ENCODE measurements at places on chromosomes 6 and 20.

DNA sequence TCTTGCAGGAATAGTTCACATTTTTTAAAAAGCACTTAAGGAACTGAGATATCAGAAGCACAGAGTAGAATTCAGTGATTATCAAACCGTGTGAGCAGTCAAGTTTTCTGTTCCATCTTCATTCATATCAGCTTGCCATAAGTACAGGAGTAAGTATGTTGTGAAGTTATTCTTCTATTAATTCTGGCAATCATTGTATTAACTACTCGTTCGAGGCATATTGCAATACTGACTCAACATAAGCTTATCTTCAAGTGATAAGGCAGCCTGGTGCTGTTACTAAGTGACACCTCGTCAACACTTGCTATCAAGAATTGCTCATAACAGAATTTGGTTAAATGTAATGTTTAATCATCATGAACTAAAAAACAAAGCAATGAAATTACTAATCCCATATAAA, 75.7 kb upstream of the SNX9 start:
- no peak for DNase-seq

GRCh38 chr6:137231895-137232294, 12.7 kb upstream of the IFNGR1 start:
- DNase-seq: no peak

DNA sequence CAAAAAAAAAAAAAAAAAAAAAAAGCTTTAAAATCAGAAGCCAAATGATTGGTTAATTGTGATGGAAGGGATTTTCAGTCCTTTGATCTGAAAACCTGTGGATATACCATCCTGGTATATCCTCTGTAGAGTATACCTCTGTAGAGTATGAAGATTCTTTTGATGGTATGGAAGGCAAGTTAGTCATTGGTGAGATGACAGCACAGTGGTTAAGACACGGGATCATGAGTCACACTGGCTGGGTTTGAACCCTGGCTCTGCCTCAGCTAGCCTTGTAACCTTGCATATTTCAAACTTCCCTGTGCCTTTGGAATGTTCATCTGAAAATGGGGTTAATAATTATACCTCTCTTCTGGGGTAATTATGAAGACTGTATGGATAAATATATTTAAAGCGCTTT, 179.3 kb downstream of the CARMIL1 start:
- DNase-seq: no peak

- no peak for DNase-seq
These were observed 698 bp upstream of the SH3BGRL2 start for GRCh38 chr6:79630380-79630882.

DNA sequence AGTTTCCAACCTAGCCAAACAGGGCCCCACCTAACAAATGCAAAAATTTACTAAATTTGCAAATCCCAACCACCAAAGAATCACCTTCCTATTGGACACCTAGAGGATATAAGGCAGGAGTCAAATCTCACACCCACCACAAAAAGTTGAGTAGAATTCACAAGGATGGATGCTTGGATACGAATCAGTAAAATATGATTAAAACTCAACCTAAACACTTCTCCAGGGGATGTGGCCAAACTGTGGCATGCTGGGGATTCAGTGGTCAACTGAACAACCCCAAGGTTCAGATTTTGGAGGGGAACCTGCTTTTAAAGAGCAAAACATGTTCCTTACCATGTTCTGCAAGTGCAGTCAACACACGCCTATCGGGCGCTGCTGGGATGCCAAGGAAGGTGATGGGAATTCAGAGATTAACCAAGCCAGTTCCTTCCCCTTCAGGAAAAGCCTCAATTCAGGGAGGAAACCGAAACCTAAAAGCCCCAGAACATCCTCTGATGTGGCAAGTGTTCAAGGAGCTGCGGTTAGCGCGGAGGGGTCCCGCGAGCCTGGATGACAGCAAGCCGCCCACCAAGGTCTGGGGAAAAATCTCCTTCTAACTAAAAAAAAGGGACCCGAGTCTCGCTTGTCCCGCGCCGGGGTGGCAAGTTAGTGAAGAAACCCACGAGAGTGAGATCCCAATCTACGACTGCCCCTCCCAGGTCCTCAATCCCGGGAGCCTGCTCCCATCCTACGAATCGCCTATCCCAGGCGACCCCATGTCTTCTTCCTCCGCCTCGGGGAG, 902 bp downstream of the SAMHD1 start:
- no peak for DNase-seq

- DNase-seq: no peak
These were observed 12.2 kb upstream of the PRND start for GRCh38 chr20:4709261-4710105.

DNA sequence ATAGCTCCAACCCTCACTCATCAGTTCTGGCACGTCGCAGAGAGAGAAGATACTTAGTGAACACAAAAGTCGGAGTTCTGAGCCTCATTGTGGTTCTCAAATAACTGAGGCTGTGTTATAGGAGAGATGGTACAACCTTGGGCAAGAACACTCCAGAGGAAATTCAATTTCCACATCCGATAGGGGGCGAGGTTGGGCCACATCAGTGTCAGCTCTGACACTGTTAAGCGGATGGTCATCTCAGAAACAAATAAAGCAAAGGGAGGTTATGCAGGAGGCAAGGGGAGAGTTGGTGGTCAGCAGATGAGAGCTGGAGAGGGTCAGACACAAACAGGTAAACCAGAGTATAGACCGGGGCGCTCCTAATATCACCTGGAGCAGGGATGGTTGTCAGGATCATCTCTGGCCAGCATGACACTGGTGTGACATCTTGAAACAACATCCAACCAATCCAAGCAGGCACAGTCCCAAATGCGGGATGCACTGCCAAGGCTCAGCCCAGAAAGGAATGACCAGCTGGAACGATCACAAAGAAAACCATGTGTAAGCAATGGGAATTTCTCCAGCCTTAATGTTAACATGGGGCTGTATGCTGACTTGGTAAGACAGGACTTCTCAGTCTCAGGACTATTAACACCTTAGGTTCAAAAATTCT, 331.8 kb downstream of the HACE1 start:
- peak; percentile 11 for DNase-seq

- no peak for DNase-seq
These were observed 72.3 kb upstream of the DST start for GRCh38 chr6:56714982-56715456.

DNA sequence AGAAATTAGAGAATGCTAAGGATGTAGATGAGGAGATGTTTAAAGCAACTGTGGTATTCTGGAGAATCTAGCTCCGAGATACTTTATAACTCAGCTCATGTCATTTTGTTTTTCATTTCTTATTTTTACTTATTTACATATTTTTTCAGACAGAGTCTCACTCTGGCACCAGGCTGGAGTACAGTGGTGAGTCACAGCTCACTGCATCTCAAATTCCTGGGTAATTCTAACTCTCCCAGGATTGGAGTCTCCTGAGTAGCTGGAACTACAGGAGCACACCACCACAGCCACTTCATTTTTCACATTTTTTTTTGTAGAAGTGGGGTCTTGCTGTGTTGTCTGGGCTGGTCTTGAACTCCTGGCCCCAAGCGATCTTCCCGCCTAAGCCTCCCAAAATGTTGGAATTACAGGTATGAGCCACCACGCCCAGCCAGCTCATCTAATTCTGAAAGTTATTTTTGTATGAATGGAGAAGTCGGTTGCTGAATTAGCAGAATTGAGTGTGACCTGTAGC, 94.3 kb upstream of the FAM8A1 start:
- DNase-seq: no peak

Data from thoracic aorta (tissue), 2 donors.